ENCODE measurements at places on chromosomes 3 and 15.

DNA sequence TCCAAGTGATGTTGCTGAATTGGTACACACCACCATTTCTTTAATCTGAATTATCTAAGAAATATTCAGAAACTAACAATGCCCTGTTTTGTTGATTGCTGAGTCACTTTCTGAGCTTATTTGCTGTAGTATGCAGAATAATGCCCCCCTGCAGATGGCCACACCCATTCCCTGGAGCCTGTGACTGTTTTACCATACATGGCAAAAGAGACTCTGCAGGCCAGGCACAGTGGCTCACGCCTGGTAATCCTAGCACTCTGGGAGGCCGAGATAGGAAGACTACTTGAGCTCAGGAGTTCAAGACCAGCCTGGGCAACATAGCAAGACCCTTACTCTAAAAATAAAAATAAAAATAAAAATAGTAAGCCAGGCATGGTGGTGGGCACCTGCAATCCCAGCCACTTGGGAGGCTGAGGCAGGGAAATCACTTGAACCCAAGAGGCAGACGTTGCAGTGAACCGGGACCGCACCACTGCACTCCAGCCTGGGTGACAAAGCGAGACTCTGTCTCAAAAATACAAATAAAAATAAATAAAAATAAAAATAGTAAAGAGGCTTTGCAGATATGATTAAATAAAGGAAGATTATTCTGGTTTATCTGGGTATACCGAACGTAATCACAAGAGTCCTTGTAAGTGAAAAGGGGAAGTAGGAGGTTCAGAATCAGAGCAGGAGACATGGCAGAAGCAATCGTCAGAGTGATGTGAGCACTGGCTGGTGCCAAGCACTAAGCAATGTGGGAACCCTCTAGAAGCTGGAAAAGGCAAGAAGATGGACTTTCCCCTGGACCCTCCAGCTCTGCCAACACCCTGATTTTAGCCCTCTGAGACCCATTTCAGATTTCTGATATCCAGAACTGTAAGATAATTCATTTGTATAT, 19.0 kb downstream of the PCYT1A start:
- DNase-seq, result peak; percentile 75

DNA sequence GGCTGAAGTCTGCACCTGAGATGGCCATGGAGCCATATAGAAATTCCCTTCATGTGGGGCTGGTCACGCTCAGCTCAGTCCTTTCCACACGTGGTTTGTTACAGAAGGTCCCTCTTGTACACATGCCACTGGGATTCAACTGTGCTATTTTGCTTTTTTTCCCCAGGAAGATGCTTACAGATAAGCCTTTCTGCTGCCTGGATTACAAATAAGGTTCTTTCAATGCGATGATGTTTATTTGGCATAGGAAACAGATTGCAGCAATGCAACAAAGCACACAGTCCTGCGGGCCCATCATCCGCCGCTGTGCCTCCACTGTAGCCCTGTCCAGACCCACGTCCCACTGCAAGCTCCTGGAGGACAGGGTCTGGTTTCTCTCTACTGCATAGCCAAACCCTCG, 124.8 kb downstream of the XXYLT1 start:
- no peak for DNase-seq

DNA sequence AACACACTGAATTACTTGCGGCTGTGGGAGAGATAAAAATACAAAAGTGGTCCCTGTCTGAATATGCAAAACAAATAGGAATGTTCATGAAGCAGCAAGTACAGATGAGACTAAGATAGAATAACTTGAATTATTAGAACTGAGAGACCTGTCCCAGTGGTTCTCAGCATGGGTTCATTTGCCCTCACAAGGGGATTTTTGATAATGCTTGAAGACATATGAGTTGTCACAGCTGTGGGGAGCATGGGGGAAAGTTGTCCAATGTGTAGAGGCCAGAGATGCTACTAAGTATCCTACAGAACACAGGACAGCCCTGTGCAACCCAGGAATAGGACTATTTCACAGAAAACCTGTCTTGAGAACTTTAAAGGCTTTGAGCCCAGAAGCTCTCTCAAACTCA, 22.4 kb downstream of the PPM1L start:
- DNase-seq, result peak; percentile 2

DNA sequence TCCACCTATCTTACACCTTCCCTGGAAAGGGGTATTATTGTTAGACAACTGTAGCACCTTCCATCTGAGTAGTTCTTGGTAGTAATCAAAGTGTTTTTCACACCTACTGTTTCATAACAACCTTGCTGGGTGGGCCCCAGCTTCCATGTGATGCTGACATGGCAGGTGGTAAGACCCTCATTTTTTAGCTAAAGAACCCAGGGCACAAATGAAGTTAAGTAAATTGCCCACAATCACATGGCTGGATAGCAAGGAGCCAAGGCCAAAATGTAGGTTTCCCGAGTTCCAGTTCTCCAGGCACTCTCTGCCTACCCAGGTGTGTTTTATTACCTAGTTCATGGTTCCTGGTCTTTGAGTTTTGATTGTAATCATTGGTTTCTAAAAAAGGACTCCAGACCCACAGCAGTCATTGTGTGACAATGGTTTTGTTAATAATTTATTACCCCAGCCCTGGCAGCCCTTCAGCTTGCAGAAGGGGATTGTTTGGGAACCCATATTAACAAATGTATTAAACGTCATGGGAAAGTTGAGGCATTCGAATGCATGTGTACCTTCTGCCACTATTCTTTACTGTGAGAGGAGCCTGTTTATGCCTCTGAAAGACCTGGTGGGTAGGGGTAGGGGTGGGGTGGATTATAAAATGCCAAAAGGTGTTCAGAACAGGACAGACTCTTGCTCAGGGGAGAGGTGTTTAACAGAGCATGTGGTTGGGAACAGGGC, 222.2 kb upstream of the BHLHE40 start:
- DNase-seq, result no peak

GRCh38 chr15:76939715-76940114, 8.2 kb downstream of the RCN2 start:
- DNase-seq, result peak; percentile 20

All from cardiac muscle cell (in vitro differentiated cells and primary cell).